Liver (tissue), 10 donors: ENCODE measurements at places on chromosomes 13 and 19. TPM values are rescaled to one million over a fixed set of nuclear protein-coding genes. Genes with fewer than 3 reads are reported as not detected.

The CNN1 gene
- 5.9 TPM for total RNA-seq

The FBXO27 gene
- 3.1 TPM for total RNA-seq

The TNFSF13B gene
- total RNA-seq = 5.8 TPM

The OR7G3 gene
- total RNA-seq = not detected

The C1QTNF9B gene
- total RNA-seq = not detected

The NKG7 gene
- total RNA-seq = 13.6 TPM

The EDNRB gene
- 20.4 TPM for total RNA-seq

GRCh38 chr19:33388725-33389420 lies 15.4 kb downstream of the CEBPG start:
- no peak for DNase-seq

DNA sequence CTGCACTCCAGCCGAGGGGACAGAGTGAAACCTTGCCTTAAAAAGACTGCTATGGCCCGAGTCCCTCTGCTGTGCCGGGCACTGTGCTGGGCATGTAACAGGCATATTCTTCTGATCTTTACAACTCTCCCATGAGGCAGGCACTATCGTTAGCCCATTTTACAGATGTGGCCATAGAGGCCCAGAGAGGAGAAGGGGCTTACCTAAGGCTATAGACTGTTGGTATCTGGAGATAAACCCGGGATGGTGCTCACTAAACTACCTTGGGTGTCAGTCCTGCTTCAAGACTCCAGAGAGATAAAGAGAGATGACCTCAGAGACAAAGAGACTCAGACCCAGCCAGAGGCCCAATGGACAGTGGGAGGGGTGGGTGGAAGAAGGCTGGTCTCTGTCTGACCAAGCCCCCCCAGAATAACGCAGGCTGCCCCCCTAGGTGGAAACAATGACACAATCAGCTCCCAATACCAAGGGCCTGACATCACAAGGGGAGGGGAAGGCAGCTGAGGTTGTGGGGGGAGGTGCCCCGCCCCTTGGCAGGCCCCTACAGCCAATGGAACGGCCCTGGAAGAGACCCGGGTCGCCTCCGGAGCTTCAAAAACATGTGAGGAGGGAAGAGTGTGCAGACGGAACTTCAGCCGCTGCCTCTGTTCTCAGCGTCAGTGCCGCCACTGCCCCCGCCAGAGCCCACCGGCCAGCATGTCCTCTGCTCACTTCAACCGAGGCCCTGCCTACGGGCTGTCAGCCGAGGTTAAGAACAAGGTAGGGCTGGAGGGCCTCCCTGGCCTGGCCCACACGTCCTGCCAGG lies at the start of gene CNN1:
Gene CNN1, plus strand, starts transcription at position 620 of the 805 bp plus-strand sequence. Its CDS starts 77 bp downstream, at position 697.
- no peak for DNase-seq

DNA sequence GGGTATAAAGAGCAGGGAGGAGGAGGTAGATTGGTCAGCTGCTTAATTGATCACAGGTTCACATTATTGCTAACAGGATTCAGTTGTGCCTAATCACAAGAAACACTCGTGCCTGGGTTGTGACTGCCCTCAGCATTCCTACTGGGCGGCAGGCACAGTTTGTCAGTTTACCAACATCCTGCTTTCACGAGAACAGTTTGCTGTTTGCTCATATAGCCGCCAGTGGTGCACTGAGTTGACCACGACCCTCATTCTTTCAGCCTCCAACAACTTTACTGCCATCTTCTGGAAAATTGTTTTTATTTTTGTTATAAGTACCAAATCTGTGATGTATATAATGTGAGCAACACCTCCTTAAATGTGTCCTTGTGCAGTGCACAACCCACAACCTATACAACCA lies 16.2 kb upstream of the IFT88 start:
- DNase-seq = no peak

DNA sequence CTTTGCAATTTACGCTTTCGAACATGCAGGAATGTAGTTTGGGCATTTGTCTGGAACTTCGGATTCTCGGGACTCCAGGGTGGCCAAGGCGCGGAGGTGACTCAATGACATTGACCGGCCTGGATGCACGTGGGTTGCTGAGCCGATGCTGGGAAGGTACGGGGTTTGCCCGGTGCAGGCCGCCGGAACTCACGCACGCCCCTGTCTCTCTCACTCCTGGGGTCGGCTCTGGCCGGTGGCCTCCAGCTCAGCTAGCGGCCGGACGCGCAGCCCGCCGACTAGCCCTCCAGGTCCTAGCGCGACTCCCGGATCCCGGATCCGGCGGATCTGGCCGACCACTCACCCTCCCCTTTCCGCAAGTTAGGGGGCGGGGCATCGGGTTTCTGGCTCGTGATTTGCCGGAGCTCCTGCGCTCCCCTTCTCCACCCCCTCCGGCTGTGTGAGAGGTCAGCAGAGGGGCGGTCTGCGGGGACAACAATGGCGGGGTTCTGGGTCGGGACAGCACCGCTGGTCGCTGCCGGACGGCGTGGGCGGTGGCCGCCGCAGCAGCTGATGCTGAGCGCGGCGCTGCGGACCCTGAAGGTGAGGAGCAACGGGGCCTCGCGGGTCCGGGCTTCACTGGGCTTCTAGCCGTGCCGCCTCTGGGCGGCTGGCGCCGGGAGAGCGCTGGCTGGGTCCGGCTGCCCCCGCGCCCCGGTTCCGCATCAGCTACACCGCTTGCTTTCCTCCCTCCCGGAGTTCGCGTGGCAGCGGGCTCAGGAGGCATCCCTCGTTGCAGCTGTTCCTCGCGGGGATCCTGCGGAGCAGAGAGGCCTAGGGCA lies at the start of gene PCCA:
Gene PCCA, plus strand, starts transcription at position 450 of the 821 bp plus-strand sequence. Its CDS starts 28 bp downstream, at position 478.
- DNase-seq = peak; percentile 91

GRCh38 chr19:18519962-18520847 lies 1.7 kb downstream of the ELL start:
- DNase-seq = peak; percentile 69

DNA sequence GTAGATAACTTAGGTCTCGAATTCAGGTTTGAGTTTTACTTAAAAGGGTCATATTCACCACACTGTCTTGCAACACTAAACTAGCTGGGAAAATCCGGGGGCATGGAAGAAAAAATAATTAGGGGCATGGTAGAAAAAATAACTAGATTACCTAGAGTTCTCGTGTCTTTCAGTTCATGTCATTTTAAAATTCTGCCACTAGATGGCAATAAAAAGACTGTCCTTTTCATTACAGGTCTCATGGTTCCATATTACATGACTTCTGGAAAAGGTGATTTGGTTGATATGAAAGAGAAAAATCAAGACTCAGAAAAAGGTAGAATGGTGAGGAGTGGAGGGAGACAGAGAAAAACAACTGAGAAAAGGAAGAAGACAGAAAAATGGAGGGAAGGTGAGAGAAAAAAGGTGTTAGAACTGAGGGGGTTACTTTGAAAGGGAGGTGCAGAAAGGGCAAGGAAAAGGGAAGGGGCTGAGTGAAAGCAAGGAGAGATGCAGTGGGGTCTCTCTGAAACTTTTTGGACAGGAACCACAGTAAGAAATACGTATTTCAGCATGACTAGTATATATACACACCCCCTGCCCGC lies 299.0 kb downstream of the KLF12 start:
- no peak for DNase-seq

- DNase-seq = no peak
Observed at GRCh38 chr13:113933901-113934300, 40.0 kb downstream of the C13orf46 start.

GRCh38 chr19:6012426-6013170 lies 34.7 kb upstream of the RANBP3 start:
- DNase-seq = no peak

DNA sequence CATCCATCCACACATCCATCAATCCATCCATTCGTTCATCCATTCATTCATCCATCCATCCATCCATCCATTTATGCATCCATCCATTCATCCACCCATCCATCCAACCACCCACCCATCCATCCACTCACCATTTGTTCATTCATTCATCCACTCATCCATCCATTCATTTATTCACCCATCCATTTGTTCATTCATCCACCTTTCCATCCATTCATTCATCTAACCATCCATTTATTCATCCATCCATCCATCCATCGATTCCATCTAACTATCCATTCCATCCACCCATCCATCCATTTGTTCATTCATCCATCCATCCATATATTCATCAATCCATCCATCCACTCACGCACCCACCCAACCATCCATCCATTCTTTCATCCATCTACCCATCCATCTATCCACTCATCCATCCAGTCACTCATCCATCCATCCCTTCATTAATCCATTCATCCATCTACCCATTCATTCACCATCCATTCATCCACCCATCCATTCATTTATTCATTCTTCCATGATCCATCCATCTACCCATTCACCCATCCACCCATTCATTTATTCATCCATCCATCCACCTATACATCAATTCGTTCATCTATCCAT lies 225.0 kb downstream of the TUBA3C start:
- no peak for DNase-seq

DNA sequence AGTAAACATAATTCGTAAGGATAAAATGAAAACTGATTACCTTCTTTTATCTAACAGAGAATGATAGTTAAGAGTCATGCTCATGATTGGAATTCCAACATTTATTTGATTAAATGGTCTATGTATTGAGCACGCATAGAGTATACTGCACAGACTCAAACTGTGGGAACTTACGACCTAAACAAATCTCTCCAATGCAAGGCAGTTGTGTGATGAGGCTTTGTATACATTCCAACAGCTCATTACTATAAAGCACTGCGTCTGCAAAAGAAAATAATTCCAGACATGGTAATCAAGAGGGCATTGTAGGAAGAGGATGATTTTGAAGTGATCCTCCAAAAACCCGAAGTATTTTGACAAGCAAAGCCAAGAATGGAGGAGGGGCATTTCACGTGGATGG lies 169.5 kb downstream of the NUFIP1 start:
- no peak for DNase-seq

DNA sequence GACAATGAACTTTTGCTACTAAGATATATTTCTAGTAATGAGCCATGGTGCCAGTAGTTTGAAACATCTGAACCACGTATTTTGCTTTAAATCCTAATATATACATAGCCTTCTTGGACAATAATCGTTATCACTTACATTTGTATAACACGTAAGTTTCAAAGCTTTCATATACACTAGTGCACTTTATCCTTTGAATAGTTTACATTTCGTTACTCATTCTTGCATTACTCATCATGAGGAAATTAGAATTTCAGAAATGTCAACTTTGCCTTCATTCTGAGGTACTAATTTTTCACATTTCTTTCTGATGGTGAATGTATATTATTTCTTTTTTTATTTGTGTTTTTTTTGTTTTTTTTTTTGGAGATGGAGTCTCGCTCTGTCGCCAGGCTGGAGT lies 5.8 kb downstream of the KBTBD7 start:
- no peak for DNase-seq

GRCh38 chr19:36113894-36114720 lies 568 bp downstream of the POLR2I start:
- DNase-seq = peak; percentile 41

DNA sequence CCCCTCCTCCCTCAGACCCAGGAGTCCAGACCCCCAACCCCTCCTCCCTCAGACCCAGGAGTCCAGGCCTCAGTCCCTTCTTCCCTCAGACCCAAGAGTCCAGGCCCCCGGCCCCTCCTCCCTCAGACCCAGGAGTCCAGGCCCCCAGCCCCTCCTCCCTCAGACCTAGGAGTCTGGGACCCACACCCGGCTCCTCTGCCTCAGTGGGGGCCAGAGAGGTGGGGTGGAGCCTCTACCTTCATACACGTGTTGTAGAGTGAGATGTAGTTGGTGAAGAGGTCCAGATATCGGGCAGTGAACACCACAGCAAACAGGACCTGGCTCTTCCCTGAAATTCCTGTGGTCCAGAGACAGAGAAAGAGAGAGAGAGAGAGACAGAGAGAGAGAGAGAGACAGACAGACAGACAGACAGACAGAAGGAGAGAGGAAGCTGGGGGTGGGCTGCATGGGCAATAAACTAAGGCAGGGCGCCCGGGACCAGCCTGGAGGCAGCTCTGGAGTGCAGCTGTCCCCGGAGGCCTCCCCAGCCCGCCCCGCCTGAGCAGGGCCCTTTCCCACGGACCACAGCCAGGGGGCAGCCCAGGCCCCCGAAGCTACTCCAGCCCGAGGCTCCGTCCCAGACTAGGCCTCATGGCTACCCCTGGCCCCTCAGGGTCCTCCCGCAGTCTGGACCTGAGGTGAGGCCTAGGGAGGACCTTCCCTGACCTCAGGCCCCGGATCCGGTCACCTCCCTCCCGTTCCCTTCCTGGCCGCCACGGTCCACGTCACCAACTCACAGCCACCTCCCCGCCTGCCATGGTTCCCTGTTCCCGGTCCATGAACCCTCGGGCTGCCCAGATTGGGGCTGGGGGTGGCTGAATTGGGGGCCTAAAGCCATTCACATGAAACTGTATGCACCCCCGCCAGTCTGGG lies 907 bp downstream of the KDELR1 start:
- peak; percentile 72 for DNase-seq

GRCh38 chr19:20259615-20260014 lies 92.6 kb downstream of the ZNF486 start:
- no peak for DNase-seq

GRCh38 chr19:9295411-9295849 lies 14.2 kb downstream of the ZNF699 start:
- DNase-seq = no peak

DNA sequence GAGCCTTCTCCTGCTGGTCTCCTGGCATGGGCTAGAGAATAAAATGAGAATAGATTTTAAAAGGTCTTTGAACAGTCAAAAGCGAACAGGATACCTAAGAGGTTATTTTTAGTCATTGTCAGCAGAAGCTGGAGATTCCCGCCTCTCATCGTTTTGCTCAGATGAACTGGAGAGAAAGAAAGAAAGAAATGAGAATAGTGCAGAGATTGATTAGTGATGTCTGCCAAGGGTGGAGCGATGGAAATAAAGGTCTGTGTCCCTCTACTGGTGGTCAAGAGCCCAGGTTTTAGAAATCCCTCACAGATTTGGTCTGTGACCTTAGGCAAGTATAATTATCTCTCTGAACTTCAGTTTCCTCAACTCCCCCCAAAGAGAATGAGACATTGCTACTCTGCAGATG lies 5.3 kb downstream of the NCAN start:
- DNase-seq = no peak

DNA sequence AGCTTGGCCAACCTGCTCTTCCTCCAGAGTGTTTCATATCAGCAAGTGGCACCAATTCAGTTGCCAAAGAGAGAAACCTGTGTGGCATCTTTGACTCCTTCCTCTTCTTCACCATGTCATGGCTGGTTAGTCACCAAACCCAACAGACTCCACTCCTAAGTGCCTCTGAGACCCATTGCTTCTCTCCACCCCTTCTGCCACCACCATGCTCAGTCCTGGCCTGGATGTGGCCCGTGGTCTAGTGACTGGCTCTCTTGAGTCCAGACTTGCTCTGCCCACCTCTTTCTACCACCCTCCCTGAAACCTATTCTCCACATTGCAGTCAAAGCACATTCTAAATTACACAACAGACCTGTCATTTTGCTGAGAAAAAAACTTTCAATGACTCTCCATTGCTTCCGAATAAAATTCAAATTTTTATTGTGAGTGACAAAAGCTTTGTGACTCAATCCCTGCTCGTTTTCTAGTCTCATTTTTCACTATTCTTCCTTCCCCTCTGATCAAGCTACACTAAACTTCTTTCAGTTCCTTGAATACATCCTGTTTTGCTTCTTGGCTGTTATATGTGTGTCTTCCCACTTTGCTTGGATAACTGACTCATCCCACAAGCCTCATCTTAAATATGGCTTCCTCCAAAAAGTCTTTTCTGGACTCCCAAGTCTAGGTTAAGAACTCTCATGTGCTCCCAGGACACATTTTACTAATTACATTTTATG lies 12.0 kb upstream of the TNFSF11 start:
- no peak for DNase-seq
